ENCODE measurements at places on chromosomes 12 and 14.

GRCh38 chr12:109998904-109999648 is at the start of gene ANKRD13A:
Gene ANKRD13A (plus strand): TSS chr12:109999430. CDS start chr12:109999689, 259 bp downstream.
- peak; percentile 75 for DNase-seq

- no peak for DNase-seq
Measured at GRCh38 chr12:34343766-34344165, 321.5 kb downstream of the ALG10 start.

DNA sequence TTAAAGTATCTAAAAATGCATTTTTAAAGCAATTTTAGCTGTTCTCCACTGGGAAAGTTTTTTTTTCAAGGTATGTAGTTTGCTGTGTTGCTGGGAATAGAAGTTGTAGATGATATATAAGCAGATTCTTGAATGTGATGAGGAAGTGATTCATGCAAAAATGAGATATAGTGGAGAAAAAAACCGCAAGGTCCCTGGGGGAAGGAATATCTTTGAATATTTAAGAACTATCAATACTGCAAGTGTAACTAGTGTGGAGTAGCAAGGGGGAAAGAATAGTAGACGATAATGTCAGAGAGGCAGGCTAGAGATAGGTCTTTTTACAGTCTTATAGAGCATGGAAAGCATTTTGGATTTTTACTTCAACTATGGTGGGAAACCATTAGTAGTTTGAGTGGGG is 42.5 kb downstream of the PTCSC3 start:
- no peak for DNase-seq

DNA sequence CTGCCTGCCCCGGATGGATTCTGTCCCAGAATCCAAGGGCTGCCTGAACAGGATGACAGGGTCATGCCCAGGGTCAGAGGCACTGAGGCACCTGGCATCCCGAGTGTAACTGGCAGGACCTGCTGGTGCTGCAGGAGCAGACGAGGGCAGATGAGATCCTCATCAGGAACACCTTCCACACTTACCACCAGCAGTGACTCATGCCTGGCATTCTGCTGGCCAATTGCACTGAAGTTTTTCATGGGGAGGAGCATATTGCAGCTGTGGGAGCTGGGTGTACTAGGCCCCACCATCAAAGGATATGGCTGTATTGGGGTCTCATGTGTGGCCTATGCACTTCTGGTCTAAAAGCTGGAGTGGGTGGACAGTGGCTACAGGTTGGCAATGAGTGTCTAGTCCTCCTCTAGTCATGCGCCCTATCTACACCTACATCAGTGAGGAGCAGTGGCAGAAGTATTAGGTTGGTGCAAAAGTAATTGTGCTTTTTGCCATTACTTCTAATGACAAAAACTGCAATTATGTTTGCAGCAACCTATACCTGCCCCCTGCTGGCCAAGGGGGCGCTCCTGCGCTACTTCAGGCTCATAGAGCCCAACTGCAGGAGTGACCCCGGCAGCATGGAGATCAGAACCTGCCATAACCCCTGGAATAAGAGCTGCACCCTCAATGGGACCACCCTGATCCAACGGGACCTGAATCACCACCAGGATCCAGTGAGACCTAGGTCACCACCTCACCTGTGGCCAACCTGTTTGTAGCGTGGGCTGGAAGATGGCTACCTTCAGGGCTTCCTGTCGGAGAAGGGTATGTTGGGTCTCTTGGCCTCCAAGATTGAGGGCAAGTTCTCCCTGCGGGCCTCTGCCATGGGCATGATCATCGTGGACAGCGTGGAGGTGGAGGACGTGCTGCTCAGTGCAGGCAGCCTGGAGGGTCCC is 8.0 kb upstream of the C12orf42 start:
- no peak for DNase-seq

DNA sequence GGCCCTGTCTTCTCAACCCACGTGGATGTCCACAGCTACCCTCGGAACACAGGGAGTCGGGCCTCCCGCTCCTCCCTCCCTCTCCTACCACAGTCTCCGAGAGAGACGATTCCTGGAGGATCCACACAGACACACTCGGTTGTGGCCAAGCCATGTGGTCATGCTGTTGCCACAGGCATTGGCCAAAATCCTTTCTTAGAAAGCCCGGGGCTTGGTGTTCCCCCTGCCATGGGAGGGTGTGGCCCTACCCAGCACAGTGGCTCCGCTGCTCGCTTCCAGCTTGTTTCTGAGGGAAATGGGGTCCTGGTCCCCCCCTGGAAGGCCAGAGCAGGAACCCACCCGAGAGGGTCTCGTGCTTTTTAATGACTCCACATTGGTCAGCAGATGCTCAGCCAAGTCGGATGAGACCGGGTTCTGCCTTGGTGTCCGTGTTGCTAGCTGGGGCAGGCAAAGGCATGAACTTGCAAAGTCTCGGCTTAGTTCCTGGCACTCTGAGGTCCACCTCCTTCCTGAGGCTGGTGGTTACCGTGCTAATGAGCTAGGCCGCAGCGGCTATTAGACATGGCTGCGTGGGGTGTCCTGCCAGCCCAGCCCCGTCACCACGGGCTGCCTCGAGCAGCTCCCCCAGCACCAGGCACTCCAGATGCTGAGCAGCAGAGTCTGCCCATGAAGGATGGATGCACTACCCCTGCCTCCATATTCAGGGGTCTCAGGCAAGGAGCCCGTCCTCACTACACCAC is 46.8 kb upstream of the MEG3 start:
- no peak for DNase-seq

DNA sequence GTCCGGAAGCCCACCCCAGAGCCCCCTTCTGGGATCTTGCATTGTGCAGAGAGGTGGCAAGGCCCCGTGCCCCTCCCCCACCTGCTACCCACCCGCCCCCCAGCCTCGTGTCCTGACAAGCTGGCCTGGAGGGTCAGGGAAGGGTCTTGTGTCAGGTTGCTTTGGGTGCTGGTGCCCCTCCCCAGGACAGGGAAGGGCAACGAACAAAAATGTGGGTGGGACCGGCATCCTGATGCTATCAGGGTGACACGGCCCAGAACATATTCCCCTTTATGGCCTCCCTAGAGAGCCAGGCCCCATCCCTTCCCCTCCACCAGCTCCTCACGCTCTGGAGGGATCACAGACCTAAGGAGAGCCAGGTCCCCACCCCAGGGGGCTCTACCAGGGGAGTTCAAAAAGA is 38.7 kb upstream of the TMEM179 start:
- DNase-seq, result no peak
